Cardiac atrium fibroblast (primary cell): ENCODE measurements at places on chromosomes 1 and 21. TPM values are rescaled to one million over a fixed set of nuclear protein-coding genes. Genes with fewer than 3 reads are reported as not detected.

The RIMS3 gene
- total RNA-seq = 0.18 and 0.49 TPM in 2 replicates

The PRAMEF10 gene
- total RNA-seq = not detected in 2 replicates

The EDARADD gene
- not detected in 2 replicates for total RNA-seq

The KRTAP24-1 gene
- not detected in 2 replicates for total RNA-seq

The NPHS2 gene
- not detected in 2 replicates for total RNA-seq

The KCNJ9 gene
- not detected in 2 replicates for total RNA-seq

The MIXL1 gene
- total RNA-seq = not detected in 2 replicates

The DENND2C gene
- 0.54 and 1.9 TPM in 2 replicates for total RNA-seq

The VCAM1 gene
- 0.18 and 6.0 TPM in 2 replicates for total RNA-seq

The CENPF gene
- 10.2 and 10.8 TPM in 2 replicates for total RNA-seq

The ENAH gene
- total RNA-seq = 65.0 and 106 TPM in 2 replicates

The NR1I3 gene
- not detected in 2 replicates for total RNA-seq

The MROH7 gene
- 0.54 TPM in 1 of 2 replicates, not detected in the other for total RNA-seq
